ENCODE measurements at places on chromosomes 1 and 21. TPM values are rescaled to one million over a fixed set of nuclear protein-coding genes. Genes with fewer than 3 reads are reported as not detected.

The PLA2G4A gene
- total RNA-seq = 24.3 TPM

DNA sequence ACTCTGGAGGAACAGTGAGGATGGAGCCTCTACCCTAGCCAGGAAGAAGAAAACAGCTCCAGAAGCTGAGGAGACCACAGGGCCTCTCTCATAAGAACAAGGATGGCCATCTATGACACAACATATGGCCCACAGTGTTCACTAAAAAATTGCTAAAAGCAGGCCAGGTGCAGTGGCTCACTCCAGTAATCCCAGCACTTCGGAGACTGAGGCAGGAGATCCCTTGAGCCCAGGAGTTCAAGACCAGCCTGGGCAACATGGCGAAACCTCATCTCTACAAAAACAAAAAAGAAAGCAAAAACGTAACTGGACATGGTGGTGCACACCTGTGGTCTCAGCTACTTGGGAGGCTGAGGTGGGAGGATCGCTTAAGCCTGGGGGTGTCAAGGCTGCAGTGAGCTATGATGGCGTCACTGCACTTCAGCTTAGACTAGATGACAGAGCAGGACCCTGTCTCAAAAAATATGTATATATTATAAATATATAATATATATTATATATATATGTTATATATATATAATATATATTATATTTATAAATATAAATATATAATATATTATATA, 103.1 kb downstream of the TOMM20 start:
- DNase-seq = no peak

DNA sequence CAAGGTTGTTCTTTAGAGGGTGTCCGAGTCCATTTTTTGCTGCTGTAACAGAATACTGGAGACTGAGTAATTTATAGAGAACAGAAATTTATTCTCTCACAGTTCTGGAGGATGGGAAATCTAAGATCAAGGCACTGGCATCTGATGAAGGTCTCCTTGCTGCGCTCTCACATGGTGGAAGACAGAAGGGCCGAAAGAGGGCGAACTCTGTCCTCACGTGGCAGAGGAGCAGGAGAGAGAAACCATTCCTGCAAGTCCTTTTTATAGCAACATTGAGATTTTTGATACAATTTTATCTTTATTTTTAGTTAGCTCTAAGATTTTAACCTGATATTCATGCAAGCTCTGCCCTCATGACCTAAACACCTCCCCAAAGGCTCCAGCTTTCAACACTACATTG, 48.3 kb downstream of the ATG4C start:
- DNase-seq = no peak

The BEND5 gene
- total RNA-seq = 12.5 TPM

The FCRL5 gene
- 0.10 TPM for total RNA-seq

DNA sequence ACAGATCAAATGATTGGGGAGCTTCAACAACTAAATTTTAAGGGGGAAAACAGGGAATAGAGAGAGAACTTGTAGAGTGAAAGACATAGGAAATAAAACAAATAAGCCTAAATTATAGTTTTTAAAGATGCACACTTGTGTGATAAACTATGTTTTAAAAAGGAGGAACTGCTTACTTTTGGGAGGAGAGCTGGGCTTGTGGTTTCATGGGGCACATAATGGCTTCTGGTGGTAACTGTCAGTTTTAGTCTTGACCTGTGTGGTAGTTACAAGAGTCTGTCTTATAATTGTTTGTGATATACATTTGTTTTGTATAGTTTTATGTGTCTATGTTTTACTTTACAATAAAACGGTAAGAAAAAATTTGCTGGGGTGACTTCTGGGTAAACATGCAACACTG, 165.3 kb downstream of the COL24A1 start:
- no peak for DNase-seq
